Brain (organoid and tissue), 16 donors: ENCODE measurements at places on chromosomes 3 and 15.
A peak's percentile ranks its signal among the peaks of the same experiment; 100 is the strongest.

DNA sequence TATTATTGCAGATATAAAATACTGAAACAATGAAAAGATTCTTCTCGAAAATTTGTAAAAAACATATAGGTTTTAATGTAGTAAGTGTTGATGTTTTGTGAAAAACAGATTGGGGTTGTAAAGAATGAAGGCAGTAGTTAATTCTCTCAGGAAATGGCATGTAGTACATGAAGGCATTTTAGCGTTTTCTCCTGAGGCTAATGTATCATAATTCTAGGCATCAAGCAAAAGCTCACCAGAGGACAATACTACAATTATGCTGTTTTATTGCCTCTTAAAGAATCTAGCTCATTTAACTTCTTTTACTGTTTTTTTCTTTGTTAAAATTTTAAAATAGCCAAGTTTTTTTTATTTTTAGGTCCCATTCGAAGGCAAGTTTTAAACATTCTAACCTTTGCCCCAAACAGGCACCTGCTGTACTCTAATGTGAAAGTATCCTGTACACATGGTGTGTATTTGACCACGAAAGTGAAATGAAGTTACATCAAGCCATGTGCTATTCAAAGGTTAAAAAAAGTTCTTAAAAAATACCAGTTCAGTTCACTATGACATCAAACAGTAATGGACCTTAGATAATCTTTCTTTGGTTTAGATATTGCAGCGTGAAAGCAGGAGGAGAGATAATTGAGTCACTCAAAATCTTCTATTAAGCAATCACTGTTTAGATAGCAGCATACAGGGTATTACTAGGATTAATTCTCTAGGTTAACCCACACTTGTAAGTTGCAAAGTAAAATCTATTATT lies 163.6 kb downstream of the ECT2 start:
- no peak for DNase-seq

DNA sequence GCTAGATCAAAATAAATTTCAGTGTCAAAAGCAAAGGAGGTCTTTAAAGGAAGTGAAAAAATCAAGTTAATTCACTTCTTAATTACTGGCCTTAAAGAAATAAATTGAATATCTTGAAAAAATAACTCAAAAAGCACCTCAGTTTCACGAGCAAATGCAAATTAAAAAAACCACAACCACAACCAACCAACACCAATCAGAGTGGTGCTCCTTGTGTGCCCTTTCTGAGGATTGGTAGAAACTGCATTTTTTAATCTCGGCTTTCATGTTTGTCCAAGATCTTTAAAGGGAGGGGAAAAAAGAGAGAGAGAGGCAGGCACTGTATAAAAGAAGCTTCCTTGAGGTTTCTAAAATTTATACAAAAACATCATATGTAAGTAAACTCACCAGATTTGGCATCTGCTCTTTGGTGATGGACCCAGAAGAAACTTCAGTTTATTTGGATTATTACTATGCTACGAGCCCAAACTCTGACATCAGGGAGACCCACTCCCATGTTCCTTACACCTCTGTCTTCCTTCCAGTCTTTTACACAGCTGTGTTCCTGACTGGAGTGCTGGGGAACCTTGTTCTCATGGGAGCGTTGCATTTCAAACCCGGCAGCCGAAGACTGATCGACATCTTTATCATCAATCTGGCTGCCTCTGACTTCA lies at the start of gene GPR15:
Gene GPR15, plus strand, starts transcription at position 357 of the 653 bp plus-strand sequence. Its CDS starts 56 bp downstream, at position 413.
- no peak for DNase-seq

- peak; percentile 37 for DNase-seq
Measured at GRCh38 chr3:112814266-112814665, 32.4 kb downstream of the CD200R1L start.

GRCh38 chr3:168862466-168862865 lies 766.7 kb upstream of the GOLIM4 start:
- no peak for DNase-seq

DNA sequence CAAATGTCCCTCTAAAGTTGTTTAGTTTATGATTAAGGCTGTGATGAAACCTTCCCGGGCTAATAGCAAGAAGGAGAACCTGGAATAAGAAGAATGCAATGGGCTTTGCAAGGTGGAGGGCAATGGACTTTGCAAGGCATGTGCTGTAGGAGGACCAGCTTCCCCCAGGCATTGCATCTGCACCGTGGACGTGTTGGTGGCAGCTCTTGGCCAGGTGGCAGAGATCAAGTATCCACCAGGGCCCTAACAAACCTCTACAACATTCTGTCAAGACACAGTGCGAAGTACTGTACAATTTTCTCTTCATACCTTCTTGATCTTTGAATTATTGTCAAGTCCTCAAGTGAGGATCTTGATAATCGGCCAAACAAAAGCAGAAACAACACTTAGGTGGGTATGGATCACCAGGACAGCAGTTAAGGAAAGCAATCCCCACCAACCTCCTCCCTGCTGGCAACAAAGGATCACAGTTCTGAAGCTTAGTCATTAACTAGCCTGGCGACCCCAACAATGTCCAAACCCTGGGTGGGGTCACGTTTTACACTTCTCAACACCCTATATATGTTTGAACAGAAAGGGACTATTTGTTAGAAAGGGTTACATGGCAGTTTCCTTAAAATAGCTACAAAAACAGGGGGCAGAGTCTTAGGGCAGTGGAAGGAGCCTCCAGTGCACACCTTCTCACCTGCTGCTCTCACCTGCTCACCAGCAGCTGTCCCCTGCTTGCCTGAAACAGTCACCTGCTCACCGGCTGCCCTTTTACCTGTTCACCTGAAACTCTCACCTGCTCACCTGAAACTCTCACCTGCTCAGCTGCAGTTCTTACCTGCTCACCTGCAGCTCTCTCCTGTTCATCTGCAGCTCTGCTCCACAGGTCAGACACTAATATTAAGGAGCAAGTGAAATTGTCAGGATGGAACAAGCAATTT lies 137.9 kb upstream of the LIPC start:
- DNase-seq: no peak

- no peak for DNase-seq
Measured at GRCh38 chr3:124260206-124260915, 268.4 kb upstream of the ROPN1 start.

DNA sequence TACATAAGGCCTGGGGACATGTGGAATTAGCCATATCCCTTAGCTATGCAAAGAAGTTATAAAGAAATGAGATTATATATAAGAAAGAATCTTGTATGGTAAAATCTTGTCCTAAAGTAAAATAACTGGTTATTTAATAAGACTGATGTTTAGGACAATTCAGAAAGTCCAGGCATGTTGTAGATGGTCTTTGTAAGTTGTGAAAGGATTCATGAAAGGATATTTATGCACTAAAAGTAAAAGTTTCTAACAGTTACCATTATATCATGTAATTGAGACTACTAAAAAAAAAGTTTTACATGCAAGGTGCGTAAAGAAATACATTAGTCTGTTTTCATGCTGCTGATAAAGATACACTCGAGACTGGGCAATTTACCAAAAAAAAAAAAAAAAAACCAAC lies 146.3 kb downstream of the FMN1 start:
- no peak for DNase-seq

- no peak for DNase-seq
Measured at GRCh38 chr3:64295594-64295993, 70.3 kb upstream of the PRICKLE2 start.

GRCh38 chr3:169886671-169887070 lies 16.9 kb upstream of the LRRC31 start:
- peak; percentile 79 for DNase-seq

DNA sequence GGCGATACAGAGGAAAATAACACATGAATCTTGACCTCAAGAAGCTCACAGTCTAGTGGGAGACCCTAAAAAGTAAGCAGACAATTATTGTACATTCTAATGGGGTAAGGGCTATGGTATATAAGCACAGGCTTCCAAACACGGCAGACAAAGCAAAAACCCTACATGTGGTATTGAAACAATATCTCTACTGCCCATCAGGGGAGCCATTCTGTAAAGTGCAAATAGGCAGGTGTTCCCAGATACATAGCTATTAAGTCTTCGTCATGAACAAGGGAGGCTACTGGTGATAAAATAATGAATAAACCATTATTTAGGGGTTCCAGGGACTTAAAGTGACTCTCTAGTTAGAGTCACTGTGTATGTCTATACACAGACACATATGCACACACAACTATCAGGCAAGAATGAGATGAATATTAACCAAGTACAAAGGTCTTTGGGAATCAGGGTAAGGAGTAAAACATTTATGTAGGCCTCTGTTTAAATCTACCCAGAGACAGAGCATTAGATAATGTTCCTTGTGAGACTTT lies 38.7 kb upstream of the ASB14 start:
- no peak for DNase-seq
